Mesendoderm (in vitro differentiated cells): ENCODE measurements at places on chromosomes 16 and 17.

GRCh38 chr17:81365601-81366585 is 29.4 kb upstream of the BAHCC1 start:
- DNase-seq: no peak

GRCh38 chr17:29166507-29166887 is 13.7 kb downstream of the MYO18A start:
- DNase-seq: no peak

DNA sequence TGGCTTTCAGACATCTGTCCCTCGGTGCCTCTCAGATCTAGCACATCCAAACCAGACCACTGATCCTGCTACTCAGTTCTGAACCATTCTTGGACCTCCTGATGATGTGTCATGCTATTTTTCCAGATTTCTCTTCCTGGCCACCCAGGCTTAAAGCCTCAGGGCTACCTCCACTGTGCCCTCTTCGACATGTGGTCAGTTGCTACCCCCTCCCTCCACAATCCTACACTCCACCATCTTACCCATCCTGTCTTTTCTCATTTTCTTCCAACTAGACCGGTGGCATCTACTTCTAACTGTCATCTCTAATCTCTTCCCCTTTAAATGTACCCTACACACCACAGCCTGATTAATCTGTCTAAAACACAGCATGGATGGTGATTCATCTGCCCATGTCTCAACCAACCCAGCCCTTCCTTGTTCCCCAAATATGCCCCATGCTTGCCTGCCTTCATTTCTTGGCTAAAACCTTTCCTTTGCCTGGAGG is 478.6 kb downstream of the SLC39A11 start:
- no peak for DNase-seq

- no peak for DNase-seq
Observed at GRCh38 chr17:7809086-7809790, 24.8 kb upstream of the KDM6B start.

GRCh38 chr17:21129023-21129681 is 2.4 kb downstream of the DHRS7B start:
- no peak for DNase-seq

GRCh38 chr16:21244518-21245215 is 11.2 kb downstream of the ANKS4B start:
- DNase-seq: no peak
